ENCODE measurements at places on chromosomes 5 and 9.

DNA sequence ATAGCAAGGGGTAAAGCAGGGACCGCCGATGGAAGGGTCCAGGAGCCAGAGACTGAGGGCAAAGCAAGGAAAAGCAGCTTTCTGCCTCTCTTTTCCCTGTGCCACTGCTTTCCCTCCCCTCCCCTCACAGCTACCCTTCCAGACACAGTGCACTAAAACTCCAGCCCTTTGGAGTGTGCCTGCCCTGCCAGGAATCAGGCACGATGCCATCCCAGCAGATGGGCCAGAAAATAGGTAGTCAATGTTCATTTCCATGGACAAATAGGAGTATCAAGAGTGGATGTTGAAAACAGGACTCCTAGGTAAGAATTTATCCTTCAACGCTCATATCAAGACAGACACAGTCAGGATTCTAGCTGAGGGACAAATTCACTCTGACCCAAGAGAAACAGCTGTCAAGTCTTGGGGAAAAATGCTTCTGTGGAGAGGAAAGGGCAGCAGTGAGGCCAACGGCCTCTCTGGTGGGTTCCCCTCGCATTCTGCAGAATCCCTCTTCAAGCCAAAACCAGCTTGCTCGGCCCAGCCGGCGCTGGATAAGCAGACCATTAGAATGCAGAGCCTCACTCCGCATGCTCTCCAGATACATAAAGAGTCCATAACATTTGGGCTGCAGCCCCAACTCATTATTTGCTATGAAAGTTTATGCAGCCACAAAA, 138.0 kb downstream of the CAAP1 start:
- no peak for DNase-seq

GRCh38 chr9:116260531-116260930, 106.9 kb downstream of the PAPPA start:
- no peak for DNase-seq

GRCh38 chr5:155091768-155092717, 78.5 kb downstream of the KIF4B start:
- no peak for DNase-seq

GRCh38 chr9:2110036-2110435, 94.9 kb downstream of the SMARCA2 start:
- DNase-seq: no peak

- DNase-seq: no peak
Observed at GRCh38 chr5:176610435-176610773, 448 bp upstream of the GPRIN1 start.
